ENCODE measurements at places on chromosomes 11 and 22.
A peak's percentile ranks its signal among the peaks of the same experiment; 100 is the strongest.

- DNase-seq, result peak; percentile 90
These were observed 4.0 kb downstream of the TRIM6 start for GRCh38 chr11:5600374-5600851.

GRCh38 chr22:39212721-39213376 is 31.9 kb downstream of the PDGFB start:
- DNase-seq, result peak; percentile 51

- DNase-seq, result no peak
These were observed 29.7 kb upstream of the NELL1 start for GRCh38 chr11:20639688-20640087.

DNA sequence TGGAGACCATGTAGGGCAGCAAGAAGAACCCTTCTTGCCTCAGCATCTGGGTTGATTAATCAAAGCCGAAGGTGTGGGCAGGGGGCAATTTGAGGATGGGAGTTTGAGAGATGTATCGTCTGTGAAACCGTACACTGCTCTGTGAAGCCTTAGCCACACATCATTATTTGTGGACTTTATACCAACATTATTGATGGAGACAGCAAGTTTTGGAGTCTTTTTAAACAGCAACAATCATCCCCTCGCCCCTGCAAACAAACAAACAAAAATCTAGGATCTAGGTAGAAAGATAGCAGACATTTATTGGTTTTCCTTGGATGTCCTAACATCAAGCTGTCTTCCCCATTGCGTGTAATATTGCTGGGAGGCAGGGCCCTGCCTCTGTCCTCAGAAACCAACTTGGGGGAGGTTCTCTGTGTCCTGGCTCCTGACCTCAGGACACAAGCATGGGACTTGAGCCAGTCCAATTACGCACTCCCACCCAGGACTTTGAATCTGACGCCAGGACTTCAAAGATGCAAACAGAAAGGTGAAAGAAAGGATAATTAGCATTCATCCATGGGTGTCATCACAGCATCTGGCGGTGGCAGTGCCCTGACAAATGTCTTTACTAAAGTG is 61.6 kb upstream of the PLET1 start:
- no peak for DNase-seq

DNA sequence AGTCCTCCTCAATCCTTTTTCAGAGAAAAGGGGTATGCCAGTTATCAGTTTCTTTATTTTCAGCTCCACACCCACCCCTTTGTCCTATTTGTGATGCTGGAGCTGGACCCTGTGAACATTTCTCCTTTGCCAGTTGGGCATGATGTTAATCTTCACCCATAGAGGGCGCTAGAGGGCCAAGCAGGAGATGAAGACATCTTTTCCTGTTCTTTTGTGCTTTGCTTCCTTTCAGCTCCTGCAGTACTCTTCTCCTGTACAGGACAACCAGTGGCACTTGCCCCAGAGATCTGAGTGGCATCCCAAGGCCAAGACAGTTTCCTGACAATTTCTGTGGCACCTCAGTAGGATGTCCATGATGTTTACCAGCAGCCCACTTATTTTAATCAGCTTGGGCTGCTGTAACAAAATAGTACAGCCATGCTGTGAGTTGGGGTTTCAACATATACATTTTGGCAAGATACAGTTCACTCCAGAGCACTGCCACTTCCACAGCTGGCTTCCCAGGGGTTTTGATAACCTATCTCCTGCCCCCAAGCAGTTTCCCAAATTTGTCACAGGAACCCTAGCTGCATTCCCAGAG is 4.6 kb downstream of the SAA2 start:
- DNase-seq, result peak; percentile 84

DNA sequence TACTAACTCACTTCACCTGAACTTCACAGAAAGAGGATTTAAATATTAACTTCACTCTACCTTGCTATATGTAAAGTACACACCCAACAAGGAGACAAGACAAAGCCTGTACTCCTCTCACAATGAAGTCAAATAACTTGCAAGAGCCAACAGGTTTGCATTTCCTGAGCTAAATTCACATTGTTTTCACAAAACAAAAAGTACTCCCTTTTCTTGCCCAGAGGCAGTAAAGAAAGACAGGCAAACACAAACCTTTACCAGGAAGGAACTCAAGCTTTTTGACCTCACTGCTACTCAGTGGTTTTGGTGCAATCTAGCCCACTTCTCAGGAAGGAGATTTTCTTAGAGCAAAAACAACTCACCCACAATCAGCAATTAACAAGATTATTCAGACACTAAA is 15.7 kb downstream of the USP28 start:
- DNase-seq, result peak; percentile 87

- peak; percentile 70 for DNase-seq
These were observed 21.6 kb upstream of the PEX26 start for GRCh38 chr22:18056161-18056666.

- no peak for DNase-seq
These were observed 483.3 kb downstream of the TBC1D22A start for GRCh38 chr22:47245786-47246185.

DNA sequence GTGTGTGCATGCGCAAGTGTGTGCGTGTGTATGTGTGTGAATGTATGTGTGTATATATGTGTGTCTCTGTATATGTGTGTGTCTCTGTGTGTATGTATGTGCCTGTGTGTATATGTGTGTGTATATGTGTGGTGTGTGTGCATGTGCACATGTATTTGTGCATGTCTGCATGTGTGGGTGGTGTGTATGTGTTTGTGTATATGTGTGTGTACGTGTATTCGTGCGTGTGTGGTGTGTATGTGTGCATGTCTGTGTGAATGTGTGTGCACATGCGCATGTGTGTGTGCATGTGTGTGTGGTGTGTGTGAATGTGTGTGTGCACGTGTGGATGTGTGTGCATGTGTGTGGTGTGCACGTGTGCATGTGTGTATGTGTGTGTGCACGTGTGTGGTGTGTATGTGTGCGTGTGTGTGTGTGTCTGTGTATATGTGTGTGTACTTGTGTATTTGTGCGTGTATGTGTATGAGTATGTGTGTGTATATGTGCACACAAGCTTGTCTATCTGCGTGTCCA is 71.4 kb downstream of the SCN3B start:
- no peak for DNase-seq

DNA sequence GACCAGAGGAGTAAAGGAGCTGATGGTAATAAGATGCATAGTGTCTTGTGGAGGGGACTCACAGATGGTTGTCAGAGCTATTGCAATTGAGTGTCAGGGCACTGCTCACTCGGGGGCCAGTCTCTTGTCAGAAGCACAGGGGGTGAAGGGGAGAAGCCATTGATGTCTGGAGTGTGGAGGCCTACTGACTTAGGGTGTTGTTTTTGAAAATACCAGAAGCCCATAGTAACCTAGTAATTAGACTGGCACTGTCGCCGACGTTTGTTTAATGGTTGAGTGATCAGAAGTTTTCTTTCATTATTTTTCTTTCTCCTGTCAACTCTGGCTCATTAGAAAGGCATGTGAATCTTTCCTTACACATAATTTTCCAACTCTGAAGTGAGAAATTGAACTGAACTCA is 151.6 kb upstream of the TENM4 start:
- no peak for DNase-seq

DNA sequence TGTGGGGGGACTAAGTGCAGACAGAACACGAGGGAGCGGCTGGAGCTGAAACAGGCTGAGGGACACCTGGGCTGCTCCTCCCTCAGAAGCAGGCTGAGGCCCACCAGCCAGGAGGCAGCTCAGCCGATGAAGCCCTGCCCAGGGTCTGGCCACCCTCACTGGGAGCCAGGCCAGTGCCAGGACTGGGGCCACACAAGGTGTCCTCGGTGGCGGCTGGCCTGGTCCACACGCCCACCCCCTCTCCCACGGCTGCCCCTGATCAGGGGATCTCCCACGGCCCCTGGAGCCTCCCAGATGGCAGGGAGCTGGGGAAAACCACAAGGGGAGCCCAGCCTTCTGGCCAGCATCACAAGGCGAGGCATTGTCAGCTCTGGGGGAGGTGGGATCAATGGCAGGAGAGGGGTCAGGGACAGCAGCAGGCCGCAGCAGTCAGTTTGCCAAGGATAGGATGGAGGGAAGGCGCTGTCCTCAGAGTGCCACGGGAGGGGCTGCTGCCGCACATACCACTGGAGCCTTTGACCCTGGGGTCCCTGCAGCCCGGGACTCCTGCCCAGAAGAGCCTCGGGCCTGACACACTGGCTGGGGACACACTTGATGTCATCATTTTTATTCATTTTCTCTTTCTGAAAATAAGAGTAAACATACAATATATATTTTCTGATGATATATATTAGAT is 11.7 kb upstream of the RASL10A start:
- no peak for DNase-seq

- DNase-seq, result peak; percentile 24
These were observed 202.1 kb upstream of the FAT3 start for GRCh38 chr11:92022499-92022898.

DNA sequence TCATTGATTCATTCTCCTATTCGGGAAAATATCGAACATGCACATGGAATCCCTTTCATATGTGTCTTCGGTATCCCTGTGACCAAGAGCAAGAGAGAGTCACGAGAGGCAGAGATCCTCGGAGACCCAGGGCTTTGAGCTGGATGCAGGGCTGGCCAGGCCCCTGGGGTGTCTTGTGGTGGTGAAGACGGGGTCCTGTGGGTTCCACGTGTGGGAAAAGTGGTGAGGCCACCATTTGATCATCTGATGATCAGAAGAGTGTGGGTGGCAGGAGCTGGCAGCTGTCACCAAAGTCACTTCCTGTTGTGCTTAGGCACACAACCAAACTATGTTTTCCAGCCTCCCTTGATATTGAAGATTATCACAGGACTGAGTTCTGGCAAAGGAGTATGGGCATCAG is 94.0 kb downstream of the BRD1 start:
- DNase-seq, result no peak

- DNase-seq, result no peak
These were observed 218.3 kb upstream of the CTSC start for GRCh38 chr11:88555829-88556202.

GRCh38 chr11:91160661-91161060 is 937.8 kb upstream of the CHORDC1 start:
- DNase-seq, result peak; percentile 36

GRCh38 chr22:42696331-42696967 is 24.2 kb downstream of the A4GALT start:
- no peak for DNase-seq

DNA sequence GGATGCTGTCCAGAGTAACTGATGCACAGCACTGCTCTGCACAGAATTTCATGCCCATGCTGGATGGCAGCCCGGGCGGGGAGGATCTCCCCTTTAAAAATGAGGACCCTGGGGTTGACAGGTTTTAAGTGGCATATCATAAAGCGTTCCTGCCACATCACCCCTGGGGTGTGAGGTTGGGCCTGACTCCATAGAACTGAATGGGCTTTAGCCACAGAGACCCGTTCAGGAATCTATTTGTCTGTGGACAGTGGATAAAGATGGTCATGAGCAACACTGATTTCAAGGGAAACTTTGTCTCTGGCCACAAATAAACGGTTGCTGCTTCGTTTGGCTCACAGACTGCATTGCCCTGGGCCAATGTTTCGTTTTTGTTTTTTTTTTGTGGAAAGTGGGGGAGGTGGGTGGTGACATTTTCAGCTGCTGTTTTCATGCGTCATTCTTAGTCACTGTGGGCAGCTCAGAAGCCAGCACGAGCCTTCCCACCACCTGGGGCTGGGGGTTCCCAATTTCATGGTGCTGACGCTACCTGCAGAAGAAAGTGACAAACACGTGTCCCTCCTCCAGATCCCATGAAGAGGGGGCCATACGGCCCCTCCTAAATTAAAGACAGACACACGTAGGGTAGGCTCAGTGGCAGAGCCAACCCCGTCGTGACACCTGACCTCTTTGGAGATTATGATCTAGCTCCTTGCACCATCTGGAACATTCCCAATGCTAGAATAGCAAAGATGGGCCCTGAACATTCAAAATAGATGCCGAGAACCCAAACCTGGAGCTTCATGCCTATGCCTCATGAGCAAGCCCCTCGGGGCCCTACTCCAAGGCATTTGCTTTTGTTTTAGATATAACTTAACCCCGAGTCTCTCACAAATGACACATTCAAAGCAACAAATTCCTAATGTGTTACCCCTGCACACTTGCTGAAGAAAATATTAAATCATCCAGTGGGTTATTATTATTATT is 54.8 kb upstream of the PHF21B start:
- DNase-seq, result peak; percentile 69

DNA sequence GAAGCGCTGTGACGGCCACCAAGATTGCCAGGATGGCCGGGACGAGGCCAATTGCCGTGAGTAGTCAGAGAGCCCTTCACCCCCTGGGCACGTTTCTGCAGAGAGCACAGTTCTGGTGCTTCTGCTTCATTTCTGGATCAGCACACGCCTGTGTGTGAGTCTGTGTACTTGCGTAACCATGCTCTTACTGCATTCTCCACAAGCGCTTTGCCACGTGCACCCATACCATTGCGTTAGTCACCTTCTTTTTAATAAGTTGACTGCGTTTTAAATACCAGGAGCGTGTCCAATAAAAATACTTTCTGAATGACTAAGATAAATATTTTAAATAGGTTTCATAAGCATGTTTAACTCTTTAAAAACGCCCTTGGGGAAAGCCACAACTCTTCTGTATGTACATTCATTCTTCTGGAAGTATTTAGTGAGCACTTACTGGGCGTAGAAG is 143.0 kb upstream of the SORL1-AS1 start:
- peak; percentile 99 for DNase-seq

- DNase-seq, result no peak
These were observed 166.6 kb downstream of the MIAT start for GRCh38 chr22:26823966-26824365.

DNA sequence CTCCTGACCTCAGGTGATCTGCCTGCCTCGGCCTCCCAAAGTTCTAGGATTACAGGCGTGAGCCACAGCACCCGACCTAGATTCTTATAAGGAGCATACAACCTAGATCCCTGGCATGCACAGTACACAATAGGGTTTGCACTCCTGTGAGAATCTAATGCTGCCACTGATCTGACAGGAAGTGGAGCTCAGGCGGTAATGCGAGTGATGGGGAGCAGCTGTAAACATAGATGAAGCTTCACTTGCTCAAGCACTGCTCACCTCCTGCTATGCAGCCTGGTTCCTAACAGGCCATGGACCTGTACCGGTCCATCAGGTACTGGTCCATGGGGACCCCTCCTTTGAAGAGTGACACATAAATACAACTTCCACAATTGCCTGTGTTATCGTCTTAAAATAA is 44.8 kb upstream of the EIF3M start:
- DNase-seq, result no peak

All from epithelial cell of esophagus (primary cell).